ENCODE measurements at places on chromosomes 2 and 18.

DNA sequence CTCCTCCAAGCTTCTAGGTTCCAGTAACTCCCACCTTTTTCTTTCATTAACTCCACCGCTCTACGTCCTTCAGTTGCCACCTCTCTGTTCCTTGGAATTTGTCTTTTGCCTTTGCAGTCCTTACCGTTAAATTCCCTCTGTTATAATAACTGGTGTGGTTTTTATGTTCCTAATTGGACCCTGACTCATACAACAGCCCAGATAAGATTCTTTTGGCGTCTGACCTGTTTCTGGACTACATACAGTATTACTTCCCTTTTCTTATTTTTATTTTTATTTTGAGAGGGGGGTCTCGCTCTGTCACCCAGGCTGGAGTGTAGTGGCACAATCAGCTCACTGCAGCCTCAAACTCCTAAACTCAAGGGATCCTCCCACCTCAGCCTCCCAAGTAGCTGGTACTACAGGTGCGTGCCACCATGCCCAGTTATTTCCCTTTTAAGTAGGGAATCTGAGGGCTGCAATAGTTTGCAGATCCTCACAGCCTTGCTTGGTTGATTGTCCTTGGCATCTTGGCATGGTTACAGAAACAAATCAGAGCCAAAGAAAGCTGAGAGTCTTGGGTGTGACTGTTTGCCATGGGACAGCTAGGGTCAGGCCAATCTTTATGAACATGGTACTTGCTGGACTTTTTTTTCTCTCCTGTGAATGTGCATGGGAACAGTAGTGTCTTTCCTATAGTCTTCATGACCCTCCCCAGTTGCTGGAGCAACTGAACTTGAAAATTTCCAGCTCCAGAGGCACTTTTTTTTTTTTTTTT is 22.0 kb downstream of the TCF23 start:
- no peak for DNase-seq

DNA sequence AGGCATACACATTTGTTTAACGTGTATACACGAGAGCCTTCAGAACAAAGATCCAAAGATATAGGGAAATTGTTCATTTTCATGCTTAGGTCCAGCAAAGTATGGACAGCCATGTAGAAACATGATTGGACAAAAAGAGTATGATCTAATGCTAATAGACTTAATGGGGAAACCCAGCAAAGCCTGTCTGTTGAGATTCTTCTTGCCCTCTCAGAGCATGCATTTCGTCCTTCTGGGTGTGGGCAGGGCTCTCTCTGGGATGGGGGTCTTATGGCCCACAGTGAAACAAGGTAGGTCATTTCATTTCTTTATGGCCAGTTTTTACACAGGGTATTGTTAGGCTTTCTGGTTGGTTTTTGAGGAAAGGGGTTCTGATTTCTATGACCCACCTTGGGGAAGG is 124.4 kb downstream of the COMMD1 start:
- DNase-seq = no peak

DNA sequence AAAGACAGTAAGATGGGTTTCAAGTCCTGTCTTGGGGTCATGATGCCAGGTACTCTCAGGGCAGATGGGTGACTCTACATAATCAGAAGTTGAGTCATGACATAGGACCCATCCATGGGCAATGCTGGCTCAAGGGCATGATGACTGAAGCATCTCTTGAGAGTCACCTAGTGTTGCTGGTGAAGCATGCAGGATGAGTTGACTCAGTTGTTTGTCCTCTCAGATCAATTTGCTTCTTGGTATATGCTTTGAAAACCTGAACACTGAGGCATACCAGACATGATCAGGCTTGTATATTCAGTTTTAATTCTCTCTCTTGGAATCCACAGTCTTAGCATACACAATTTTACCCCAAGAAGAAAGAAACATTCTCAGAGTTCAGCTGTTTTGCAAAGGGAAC is 658.9 kb upstream of the NXPH2 start:
- no peak for DNase-seq

- no peak for DNase-seq
Observed at GRCh38 chr2:163730556-163730955, 5.3 kb downstream of the FIGN start.

GRCh38 chr18:51030537-51031258 is 685 bp downstream of the SMAD4 start:
- no peak for DNase-seq

DNA sequence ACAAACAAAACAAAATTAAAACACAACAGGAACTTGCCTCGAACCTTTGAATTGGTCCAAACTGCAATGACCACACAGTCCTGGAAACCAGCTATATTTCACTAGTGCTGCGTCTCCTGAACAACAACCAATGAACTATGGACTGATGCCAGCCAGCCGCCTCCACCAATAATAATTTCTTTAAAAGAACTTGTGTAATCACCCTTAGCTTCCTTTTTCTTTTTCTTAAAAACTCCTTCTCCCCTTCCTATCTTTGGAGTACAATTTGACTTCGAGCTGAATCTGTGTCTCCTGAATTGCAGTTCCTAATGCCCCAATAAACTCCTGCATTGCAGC is 1.6 kb upstream of the CXXC1 start:
- no peak for DNase-seq

DNA sequence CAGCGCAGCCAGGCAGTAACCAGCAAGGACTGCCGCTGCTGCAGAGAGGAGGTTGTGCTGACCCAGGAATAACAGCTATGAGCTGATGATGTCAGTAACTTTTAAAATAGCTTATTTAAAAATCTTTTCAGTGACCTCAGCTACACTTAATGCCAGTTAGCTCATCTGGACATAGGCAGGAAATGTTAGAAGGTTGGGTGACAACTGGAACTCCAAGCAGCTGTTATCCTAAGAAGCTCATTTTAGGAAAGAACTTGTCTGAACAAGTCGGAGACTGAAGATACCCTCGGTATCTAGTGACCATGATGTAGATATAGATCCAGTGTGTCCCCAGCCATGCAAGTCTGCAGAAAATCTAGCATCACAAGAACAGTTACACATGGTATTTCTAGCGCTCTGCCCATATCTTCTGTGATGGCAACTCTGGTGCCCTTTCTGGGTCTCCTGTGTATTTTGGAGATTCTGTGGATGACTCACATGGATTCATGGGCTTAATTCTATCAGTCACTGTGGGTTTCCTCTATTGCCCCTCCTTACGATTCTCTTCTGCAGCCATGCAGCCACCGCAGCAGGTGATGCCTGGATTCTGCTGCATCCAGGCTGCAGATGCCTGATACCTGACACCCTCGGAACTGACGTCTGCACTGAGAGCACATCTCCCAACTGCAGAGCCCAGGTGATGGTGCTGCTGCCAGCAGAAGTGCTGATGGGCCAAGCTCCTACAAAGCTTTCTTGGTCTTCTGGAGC is 19.8 kb upstream of the PLEK start:
- no peak for DNase-seq

DNA sequence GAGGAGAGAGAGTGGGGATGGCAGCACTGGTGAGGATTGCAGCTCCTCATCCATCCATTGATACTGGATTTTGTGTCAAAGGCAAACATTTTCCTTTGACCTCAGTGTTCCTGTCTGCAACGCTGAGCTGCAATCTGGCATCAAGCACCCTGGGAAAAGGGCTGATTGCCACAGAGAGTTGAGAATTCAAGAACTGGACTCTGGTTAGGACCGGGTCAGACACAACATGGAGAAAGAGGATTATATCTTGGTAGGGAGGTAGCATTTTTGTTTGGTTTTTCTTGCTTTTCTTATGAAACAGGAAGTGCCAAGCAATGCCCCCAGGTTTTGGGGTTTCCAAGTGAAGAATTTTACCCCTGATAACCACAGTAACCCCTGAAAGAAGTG is 81.9 kb upstream of the PKDCC start:
- DNase-seq = no peak

DNA sequence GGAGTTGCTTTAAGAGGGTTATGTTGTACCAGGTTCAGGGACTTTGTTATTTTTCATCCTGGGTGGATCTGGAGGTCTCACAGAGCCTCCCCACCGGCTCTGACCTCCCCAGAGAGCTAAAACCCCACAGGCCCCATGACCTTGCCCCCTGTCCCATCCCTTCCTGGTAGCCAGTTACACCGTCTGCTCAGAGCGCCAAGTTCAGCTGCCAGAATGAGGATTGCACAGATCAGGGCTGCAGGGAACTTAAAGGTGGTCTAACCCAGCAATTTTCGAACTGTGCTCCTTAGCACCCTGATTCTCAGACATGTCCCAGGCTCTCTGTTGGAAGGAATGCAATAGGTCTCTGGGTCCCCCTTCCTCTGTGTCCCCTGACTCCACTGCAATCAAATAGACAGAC is 32.1 kb downstream of the ATOH8 start:
- no peak for DNase-seq

DNA sequence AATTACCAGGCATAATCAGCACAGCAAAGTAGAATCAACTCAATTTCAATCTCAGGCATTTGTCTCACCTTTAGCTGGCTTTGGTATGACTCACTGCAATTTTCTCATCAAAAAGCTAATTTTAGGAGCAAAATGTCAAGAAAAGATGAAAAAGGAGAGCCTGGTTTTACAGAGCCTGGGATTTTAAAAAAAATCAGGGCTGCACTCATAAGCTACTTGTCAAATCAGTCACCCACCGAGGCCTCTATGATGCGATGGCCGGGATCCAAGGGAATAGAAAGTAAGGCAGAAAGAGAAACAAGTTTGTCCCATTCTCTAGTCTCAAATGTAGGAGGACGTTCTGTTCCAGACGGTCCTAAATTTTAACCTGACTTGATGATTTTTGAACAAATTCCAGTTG is 170.9 kb downstream of the SOCS6 start:
- DNase-seq = no peak

GRCh38 chr2:100929147-100929546 is 72.9 kb upstream of the RPL31 start:
- no peak for DNase-seq

DNA sequence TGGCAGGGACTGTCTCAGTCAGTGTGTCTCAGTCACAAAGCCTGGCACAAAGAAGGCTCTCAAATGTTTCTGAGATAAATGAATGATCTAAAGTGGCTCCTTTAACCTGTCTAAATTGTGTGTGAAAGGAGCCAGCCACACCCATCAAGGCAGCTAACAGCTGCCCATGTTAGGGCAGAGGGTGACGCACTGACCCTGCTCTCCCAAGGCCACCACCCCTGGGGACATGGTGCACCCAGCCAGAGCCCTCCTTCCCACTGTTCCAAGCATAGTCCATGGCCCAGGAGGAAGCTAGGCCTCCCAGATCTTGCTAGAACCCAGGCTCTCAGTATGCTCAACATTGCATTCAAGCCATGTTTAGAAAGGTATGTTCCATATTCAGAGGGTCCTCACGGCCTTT is 100.3 kb downstream of the KLHL29 start:
- DNase-seq = no peak

DNA sequence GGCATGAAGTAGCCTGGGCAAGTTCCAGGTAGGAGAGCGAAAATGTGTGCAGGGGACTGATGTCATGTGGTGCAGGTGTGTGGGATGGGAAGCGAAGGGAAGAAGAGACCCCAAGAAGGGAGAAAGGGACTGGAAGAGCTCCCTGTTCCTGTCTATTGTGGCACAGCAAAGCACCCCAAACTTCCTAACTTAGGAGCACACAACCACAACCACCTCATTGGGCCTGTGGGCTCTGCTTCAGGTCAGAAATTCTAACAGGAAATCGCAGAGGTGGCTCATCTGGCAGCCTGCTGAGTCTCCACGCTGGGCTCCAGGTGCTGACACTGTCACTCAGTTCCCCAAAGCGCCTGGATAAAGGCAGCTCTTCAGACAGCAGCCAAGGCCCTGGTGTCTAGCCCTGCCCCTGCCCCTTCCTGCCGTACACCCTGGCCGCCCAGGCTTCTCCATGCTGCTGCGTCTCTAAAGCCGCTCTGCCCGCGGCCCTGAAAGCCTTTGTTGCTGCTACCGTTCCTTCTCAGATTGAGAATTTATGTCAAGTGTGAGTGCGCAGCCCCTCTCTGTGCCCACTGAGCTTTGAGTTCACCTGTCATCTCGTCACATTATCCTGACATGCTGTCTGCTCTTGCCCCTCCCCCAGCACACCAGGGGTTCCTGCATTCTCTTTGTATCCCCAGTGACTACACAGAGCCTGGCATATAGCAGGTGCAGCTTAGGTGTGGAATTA is 140.2 kb upstream of the BCL2L11 start:
- DNase-seq = no peak

GRCh38 chr2:191189112-191189635 is 38.4 kb upstream of the STAT4 start:
- DNase-seq = no peak

GRCh38 chr2:70919672-70920366 is 15.9 kb upstream of the ATP6V1B1 start:
- peak; percentile 53 for DNase-seq

DNA sequence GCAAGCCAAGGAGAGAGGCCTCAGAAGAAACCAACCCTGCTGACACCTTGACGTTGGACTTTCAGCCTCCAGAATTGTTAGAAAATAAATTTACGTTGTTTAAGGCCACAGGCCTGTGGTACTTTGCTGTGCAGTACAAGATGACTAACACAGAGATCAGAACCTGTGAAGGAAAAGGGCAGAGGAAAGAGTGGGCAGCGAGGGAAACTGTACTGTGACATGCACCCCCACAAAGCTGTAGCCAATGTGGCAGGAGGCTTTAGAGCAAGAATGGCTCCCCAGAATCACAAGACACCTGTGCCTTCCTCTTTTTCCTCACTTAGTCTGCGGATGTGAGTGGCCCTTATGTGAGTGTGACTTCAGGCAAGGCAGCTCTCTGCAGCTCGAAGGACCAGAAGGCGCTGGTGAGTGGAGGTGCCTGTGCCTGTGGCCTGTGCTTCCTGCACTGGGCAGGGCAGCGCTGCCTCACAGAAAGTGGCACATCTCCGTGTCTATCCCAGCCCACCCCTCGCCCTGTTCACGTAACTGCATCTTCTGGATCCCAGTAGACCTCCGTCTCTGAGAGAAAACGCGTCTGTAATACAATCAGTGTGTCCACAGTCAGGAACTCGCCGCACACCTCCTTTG is 89.5 kb downstream of the MRPS9 start:
- DNase-seq = no peak

GRCh38 chr18:2310886-2311285 is 260.4 kb downstream of the METTL4 start:
- no peak for DNase-seq

DNA sequence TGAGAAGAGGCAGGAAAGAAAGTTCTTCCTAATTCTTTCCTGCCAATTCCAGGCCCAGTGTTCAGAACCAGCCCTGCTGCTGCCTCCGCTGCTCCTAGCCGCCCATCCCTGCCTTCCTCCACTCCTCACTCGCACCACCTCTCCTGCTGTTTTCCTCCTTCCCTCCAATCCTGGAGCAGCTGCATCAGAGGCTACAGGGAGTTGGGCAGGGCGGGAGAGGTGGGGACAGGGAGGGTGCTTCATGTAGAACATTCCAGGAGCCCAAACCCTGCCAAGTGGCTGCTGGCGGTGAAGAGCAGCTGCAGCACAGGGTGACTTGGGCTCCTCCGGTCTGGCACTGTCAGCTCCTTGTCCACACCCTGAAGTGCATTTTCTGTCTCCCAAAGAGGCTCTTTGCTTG is 176.3 kb downstream of the TNS1 start:
- DNase-seq = no peak

Measured in NCI-H1694 treated with DMSO at 0.1 percent for 48 hours (cell line).